ENCODE measurements at places on chromosomes 12 and 14.

DNA sequence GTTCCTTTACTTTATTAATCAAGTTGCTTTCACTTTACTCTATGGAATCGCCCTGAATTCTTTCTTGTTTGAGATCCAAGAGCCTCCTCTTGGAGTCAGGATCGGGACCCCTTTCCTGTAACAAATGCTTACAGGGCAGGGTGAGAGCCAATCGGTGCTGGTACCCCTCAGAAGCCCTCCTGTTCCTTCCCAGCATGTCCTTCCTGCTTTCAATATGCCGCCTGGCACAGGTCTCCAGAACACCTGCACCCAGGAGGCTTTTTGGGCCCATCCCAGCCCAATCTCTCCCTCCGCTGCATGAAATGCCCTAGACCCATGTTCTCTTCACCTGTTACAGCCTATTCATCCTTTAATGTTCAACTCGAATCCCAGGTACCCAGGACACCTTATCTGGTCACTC lies 122.2 kb downstream of the FOXN3 start:
- DNase-seq, result no peak

- no peak for DNase-seq
These were observed 379.2 kb downstream of the GRIN2B start for GRCh38 chr12:13602172-13602571.

DNA sequence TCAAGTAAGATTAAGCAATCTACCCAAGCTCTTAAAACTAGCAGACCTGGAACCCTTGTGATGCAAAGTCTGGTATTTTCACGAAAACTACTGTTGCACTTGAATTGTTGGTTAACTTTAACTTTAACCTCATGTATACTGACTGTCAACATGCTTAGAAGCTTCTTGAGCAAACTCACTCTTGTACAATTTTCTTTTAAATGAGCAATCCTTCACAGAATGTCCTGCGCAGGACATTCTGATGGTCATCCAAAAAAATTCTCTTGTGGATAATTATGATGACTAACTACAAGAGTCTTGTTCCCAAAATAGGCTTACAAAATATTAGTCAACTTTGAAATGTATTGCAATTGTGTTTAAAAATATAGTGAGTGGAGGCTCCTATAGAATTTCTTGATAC lies 54.0 kb upstream of the PDE3A start:
- no peak for DNase-seq

- DNase-seq, result no peak
These were observed 248.1 kb downstream of the APAF1 start for GRCh38 chr12:98893126-98893674.

DNA sequence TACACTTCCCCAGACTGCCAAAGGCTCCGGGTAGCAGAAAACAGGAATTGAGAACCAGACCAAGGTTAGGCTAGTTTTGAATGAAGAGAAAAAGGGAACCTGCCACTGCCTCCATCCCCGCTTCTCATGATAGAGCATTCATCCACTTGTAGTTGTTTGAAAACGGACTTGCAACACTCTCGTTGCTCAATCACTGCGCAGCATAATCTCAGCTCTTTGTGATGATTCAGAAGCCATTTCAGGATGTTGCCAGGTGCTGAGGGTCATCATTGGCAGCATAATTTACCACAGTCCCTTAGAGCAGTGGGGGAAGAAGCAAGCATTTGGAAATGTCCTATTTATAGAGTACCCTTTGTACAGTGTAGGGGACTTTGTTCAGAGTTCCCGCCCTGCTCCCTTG lies 25.6 kb downstream of the KCNK13 start:
- no peak for DNase-seq

GRCh38 chr14:71220462-71220861 lies 313.2 kb downstream of the PCNX1 start:
- no peak for DNase-seq

DNA sequence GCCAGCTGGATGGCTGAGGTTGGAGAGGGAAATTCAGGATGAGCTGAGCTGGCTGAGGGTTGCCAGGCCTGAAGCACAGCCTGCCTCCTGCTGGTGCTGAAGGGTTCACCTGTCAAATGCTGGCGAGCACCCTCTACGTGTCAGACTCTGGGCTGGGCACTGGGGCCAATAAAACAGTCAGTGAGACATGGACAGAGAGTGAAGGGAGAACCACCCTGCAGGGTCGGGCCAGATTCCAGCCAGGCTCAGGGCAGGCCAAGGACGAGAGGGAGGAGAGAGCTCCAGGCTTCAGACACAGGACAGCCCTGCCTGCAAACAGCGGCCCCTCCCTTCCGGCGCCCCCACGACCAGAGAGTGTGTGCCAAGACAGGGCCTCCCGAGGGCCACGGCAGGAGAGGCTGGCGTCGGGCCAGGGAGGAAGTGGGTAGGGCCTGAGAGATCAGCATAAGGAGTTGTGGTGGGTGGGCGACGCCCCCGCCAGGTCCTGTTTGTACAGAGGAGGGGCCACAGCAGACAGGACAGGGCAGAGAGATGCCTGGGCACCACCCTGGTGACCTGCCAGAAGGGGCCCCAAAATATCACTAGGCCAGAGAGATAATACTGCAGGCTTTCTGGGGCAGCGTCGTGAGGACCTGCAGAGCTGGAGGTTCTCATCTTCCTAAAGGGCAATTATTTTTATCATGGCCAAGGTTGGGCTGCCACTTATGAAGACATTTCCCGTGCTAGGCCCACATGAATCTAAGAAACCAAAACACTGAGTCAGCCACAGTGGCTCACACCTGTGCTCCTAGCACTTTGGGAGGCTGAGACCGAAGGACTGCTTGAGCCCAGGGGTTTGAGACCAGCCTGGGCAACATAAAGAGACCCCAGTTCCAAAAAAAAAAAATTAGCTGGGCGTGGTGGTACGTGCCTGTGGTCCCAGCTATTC lies 73.1 kb upstream of the GPR68 start:
- DNase-seq, result peak; percentile 55

DNA sequence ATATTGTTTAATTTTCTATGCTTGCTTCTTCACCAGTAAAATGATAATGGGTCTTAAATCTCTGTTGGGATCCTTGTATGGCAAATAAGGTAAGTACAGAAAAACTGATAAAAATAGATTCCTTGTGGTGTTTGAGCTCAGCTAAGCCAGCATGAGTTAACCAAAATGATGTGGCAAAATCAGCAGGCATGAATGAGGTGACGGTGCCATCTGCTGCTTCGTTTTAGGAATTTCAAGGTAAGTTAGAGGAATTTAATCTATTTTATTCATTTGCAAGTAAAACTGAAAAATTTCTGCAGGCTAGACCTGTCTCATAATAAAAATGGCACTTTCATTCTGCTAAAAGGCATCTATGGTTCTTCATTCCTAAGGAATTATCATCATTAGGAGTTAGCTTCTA lies 10.0 kb upstream of the CLEC7A start:
- no peak for DNase-seq

- no peak for DNase-seq
These were observed 175.8 kb upstream of the ATP2B1 start for GRCh38 chr12:89884416-89884898.

GRCh38 chr12:3032770-3033538 lies 44.2 kb upstream of the TSPAN9 start:
- no peak for DNase-seq

GRCh38 chr12:125988545-125988944 lies 923.3 kb downstream of the AACS start:
- no peak for DNase-seq

DNA sequence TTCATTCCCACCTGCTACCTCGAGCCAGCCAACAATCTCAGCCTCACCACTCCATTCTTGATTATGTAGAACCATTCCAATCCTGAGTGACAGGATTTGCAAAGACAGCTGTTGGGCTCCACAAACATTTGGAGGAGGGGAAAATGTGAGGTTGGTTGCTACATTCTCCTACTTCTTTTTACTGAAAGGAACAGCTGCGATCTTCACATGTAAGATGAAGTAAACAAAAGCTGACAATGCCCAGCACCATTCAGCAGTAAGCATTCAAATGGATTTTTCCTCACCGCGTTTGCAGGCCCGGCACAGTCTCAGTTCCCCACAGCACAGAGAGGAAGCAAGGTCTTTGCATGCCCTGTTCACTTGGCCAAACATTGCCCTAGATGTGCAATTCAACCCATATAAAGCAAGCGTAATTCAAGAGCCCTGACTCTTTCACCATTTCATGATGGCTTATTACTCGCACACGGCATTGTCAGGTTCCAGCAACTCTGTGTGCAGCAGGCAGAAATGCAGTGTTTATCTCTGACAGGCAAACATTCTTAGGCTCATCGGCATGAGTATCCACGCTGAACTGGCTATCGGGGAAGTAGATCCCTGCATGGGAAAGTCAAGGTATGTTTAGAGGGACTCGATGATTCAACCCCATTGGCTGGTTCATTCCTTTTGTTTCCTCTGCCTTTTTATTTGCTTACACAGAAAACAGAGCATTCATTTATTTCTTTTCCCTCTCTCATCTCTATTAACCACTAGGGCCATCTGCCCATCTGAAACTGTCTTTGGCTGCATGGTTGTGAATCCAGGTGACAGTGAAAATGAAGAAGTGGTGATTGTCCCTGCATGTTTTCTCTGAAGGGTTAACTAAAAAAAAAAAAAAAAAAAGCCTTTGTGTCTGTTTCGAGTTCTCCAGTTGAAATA lies 236.1 kb upstream of the PLEKHG7 start:
- no peak for DNase-seq

GRCh38 chr12:63317880-63318279 lies 166.9 kb upstream of the AVPR1A start:
- DNase-seq, result no peak

DNA sequence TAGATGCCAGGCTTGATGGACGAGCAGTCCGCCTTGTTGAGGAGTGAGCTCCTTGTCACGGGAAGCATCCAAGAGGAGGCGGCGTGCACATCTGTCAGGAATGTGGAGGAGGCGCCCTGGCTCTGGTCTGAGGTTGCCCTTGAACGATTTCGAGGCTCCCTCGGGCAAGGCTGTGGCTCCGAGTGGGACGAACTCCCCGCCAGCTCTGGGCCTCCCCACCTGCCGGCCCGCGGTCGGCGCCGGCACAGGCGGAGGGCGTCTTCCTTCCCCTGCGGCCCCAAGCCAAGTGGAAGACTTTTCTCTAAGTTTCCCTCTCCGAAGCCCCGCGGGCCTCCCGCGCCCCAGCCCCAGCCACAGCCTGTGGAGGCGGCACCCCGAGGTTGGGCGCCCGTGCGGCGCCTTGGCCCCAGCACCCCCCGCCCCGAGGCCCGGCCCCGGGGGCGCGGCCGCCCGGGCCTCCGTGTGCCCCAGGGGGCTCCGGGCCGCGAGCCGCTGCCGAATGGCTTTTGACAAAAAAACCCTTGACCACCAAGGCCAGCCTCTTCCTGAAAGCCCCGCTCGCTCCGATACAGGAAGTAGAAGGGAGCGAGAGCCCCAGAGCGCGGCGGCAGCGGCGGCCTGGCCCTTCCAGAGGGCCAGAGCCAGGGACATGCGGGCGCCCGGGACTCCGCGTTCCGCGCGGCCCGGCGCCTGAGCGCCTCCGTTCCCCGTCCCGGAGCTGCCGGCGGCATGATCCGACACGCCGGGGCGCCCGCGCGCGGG lies at the start of gene RIN3:
TSS of gene RIN3 (plus strand) at position 578 of the 762 bp plus-strand sequence. CDS start at position 730, 152 bp downstream.
- DNase-seq, result no peak

GRCh38 chr14:20440882-20441281 lies 4.9 kb upstream of the KLHL33 start:
- no peak for DNase-seq

- DNase-seq, result no peak
These were observed 5.6 kb upstream of the MYH7 start for GRCh38 chr14:23441076-23441475.

- no peak for DNase-seq
These were observed 125.0 kb downstream of the RAD51B start for GRCh38 chr14:67944605-67945004.

- no peak for DNase-seq
These were observed 13.5 kb downstream of the AMDHD1 start for GRCh38 chr12:95956557-95957145.

DNA sequence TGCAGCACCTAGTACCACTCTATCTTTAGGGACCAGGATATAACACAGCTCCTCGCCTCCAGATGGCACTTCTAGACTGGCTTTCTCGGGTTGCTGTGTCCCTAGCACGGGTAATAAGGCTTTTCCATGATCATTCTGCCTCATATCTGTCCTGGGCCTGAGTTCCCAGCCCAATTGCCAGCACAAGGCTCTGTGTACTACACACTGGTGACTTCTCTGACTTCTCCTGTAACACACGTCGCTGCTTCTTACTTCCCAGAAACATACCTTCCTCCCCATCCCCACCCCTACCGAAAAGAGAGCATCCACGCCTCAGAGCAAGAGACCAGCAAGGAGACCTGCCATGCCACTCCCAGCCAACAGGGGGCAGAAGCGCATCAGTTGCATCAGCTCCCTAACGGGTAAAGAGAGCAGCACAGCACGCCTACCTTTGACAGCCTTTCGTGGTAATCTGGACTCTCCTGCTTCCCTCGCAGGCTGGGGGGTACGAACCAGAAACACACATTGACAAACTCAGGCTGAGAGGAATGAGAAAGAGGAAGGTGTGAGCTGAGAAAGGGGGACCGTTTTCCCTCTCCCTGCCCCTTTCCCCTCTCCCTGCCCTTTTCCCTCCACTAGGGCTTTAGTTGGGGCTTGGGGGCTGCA lies 21.2 kb upstream of the ZNF740 start:
- DNase-seq, result peak; percentile 82

Measured in stimulated activated CD8-positive, alpha-beta memory T cell treated with anti-CD3 and anti-CD28 coated beads, Interleukin-7, amount 100 ng/mL, for 1 hour (primary cell).